EL (cell line): ENCODE measurements at places on chromosomes 6 and 20.

DNA sequence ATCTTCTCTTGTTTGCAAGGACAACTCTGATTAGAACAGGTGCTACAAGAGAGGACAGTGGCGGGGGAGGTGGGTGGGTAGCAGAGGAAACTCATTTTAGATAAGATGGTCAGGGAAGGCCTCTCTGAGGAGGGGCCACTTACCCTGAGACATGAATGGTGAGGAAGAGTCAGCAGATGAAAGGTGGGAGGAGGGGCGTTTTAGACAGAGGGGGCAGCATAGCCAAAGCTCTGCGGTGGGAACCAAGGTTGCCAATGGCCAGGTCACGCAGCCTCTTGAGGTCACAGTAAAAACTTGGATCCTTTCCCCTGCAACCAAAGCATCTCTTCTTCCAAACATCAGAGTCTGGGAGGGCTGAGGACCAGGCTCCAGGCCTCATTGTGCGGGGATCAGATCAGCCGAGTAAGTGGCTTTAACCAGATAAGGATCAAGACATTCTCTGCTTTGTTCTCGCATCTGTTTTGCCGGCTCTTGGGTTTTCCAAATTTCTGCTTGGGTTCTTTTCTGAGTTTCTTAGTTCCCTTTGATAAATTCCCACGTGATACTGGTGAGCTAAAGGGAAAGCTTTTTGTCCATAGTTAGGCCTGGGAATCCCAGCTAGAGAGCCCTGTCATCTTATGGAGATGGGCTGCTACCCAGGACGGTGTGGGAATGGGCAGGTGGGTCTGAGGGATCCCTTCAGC lies 5.5 kb upstream of the CD40 start:
- no peak for DNase-seq

- no peak for DNase-seq
These were observed 173.7 kb upstream of the ZNF217 start for GRCh38 chr20:53767206-53767930.

GRCh38 chr6:152379423-152379822 lies 257.7 kb downstream of the SYNE1 start:
- DNase-seq, result no peak

GRCh38 chr6:7390226-7390878 lies 744 bp downstream of the RIOK1 start:
- DNase-seq, result no peak

DNA sequence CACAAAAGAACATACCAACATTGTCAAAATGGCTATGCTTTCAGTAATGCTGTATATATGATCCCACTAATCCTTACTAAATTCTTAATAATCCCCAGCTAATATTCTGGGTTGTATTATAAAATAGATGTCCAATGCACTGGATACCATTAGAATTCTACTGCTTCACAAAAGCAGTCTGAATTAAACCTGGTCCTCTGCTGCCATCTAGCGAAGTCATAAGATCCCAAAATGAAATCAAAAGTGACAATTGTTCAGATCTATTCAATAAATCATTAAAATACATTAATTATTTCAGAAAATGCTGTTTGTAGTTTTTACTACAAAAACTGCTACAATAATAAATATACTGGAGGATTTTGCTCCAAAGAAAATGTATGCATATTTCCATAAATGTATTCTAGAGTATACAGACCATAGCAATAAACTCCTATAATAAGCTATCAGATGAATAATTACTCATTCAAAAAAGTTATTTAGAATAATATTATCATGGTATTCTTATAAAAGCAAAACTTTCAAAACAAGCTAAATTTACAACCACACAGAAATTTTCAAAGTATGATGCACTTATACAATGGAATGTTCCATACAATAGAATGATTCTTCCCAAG lies 92.6 kb downstream of the RNGTT start:
- DNase-seq, result peak; percentile 57

DNA sequence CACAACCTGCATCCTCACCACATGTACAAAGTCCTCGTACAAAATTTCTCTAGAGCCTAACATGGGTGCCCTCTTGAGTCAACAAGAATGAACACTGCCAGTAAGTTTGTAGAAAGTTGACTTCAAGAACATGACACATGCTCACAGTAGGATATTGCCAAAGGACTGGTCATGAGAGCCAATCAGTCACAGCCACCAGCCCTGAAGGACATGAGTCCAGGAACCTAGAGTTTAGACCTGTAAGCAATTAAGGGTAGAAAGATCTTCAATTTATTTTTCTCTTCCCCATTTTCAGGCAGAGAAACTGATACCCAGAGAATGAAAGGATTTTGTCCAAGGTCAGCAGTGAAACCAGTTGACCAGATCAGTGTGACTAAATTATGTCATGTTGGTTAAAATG lies 96.1 kb downstream of the MAFB start:
- no peak for DNase-seq

GRCh38 chr20:47423586-47423985 lies 67.1 kb upstream of the ZMYND8 start:
- no peak for DNase-seq

DNA sequence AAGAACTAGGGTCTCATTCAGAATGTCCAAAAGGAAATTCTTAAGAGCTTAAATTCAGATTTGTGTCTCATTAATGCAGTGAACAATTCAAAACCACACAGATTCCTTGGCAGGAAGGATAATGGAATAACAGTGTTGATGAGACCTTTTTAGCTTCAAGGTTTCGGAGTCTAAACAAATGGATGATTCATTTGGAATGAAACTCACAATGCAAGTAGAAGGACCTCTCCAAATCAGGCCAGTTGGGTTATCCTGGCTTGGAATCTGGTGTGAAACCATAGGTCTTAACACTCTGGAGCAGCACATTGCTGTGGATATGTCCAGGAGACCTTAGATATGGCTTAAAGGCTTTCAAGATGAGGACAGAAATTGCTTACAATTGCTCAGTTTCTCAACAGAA lies 44.9 kb downstream of the KCTD20 start:
- DNase-seq, result peak; percentile 11

- DNase-seq, result no peak
These were observed 146.3 kb upstream of the RNF24 start for GRCh38 chr20:4161401-4162251.

- DNase-seq, result no peak
These were observed 6.3 kb upstream of the APMAP start for GRCh38 chr20:24998631-24999445.

GRCh38 chr6:99219788-99220187 lies 129.7 kb downstream of the FAXC start:
- DNase-seq, result no peak

DNA sequence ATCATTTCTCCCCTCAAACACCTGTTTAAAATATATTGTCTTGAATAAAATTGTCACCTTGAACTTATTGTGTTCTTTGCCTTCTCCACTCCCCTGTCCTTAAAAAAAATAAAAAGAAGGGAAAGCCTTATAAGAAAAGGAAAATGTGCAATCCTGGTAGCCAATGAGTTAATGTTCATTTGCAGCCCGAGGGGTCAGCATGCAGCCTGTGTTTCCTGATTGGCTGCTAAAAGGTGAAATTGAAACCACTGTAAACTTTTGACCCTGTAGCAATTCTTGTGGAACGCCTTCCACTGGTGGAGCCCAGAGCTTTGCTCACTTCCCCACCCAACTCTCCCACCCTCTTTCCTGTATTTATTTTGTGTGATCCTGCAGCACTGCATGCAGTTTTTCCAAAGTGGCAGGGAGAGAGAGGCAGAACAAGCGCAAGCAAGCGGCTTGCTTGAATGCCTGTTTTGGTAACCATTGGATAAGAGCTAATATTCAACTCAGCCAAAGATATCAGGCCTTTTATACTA lies 74.9 kb downstream of the NCOA3 start:
- DNase-seq, result peak; percentile 87

- no peak for DNase-seq
These were observed 114.6 kb downstream of the DLL1 start for GRCh38 chr6:170176136-170176897.

- no peak for DNase-seq
These were observed 10.7 kb downstream of the MDFI start for GRCh38 chr6:41648921-41649320.

DNA sequence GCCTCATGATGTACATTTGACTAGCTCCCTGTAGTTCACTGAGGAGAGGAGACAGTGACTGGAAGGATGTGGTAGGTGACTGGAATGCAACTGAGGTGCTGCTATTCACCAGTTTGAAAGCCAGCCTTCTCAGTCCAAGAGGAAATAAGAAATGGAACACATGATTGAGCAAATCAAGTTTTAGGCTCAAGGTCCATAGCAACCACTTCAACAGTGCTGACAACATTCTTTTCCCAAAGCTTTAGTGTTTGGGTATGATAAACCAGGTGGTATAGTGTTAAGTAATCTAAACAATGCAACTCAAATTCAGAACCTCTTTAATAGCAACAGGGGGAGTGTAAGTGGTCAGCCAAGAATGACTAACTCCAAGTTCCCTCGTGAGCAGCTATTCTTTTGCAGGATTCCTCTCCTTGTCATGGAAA lies 9.2 kb downstream of the ZHX3 start:
- peak; percentile 63 for DNase-seq

- no peak for DNase-seq
These were observed 94.2 kb downstream of the STXBP5 start for GRCh38 chr6:147298461-147298860.

DNA sequence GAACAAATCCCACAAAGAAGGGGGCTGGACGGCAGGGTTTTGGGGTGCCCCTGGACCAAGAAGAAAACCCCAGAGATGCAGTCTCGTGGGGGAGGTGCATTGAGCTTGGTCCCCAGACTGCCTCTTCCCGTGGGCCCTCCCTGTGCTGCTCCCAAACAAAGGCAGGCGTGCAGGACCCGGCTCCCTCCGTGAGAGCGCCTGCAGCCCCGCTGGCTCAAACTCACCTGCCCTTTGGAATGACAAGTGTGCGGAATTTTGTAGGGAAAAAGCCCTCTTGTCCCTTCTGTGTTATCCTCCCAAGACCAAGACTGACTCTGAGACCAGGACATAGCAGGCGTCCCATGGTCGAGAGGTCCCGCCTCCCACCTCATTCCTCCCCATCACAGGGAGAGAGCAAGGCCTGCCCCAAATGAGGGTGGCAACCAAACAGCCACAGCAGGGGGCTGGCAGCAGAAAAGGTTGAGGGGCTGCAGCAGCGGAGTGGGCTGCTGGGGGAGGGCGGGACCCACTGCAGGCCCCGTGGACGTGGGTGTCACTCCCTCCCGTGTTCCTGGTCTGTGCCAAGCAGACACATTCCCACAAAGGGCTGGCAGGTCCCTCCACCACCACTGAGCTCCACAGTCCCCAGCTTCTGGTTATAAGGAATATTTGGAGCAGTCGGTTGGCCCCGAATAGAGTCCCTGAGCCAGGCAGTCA lies 5.6 kb upstream of the FRMD1 start:
- DNase-seq, result no peak

DNA sequence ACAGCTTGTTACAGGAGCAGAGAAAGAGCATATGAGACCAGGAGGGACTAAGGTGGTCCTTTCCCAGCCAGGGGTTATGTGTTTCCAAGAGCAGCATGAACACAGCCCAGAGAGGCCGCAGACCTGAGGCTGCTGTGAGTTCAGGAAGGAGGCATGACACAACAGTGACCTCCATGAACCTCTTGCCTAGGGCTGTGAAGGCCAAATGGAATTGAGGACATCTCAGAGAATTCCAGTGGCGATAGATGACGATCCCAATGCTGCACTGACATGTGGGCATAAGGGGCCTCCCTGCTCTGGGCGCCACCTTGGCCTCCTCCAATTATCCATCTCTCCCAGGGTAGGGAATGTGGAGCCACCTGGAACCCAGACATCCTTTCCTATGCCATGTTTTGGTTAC lies 79.9 kb upstream of the FUCA2 start:
- no peak for DNase-seq

- DNase-seq, result no peak
These were observed 120.2 kb downstream of the AKAP7 start for GRCh38 chr6:131255434-131255833.

- no peak for DNase-seq
These were observed 495.1 kb downstream of the NKAIN2 start for GRCh38 chr6:124298730-124299129.

DNA sequence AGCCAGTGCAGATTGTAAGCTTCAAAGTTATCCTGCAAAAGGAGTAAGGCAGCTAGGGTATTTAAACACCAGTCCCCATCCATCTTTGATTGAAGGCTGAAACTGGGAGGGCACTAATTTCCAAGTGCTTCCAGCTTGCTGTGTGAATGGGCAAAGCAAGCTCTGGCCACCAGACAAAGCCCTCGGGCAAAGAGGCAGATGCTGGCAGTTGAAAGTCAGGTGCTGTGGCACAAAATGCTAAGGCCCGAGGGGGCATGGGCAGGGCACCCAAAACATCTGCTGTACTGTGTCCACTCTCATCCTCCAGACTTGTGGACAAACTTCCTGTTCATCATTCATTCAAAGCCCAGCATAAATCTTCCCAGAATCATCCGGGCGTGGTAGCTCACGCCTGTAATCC lies 62.9 kb downstream of the TRMT6 start:
- DNase-seq, result no peak

DNA sequence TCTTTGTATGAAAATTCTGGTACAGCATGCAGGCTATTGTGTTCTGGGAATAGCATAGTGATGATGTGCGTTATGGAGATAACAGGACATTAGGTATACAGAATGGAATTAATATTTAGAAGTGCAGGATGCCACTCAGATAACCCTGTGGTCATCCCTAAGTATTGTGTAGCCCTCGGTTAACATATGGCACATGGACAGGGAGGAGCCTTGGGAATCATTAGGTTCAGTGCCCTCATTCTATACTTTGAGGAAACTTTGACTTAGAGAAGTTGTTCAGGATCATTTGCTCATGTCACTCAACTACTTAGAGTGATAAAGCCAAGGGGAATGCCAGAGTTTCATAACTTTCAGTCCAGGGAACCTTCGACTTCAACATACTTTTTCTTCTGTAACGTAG lies 185.9 kb downstream of the UST start:
- no peak for DNase-seq

DNA sequence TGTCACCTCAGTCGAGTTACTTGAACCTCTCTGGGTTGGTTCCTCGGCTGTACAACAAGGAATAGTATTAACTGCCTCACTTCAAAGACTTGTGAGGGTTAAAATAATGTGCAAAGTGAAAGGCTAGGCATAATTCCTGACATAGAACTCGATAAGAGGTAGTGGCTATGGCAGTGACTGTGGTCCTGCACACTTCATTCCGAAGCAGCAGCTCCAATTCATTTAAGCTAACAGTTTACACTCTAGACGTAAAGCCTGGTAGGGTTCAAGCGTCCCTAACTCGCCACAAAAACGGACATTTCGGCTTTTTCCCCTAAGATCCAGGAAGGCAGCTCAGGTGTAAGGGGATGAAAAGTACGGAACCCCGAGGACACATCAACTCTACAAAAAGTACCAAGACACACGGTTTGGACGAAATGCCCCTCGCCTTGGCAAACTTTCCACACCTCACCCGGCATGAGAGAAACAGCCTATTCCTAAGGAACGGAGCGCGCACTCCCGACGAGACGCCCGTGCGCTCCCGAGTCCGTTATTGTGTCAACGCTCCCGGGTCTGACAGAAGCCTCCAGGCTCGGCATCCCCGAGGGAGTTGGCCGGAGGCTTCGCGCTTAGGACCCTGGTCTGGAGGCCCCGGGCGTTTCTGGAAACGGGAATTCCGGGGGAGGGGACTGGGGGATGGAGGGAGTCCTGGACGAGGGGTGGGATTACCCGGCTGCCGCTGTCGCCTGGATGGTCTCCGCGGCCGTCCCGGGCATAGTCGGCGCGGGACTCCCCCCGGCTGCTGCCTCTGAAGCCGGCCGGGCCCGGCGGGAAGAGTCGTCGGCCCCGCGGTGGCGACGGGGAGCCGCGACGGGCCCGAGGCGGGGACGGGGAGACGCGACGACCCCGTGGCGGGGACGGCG lies 937 bp downstream of the ZNF318 start:
- DNase-seq, result peak; percentile 54

GRCh38 chr20:62030834-62031434 lies 34.7 kb downstream of the TAF4 start:
- DNase-seq, result no peak

- no peak for DNase-seq
These were observed 98.5 kb downstream of the TULP4 start for GRCh38 chr6:158410784-158411183.

GRCh38 chr20:40325006-40325568 lies 363.9 kb downstream of the MAFB start:
- DNase-seq, result no peak
